ENCODE measurements at places on chromosomes 2 and 18. TPM values are rescaled to one million over a fixed set of nuclear protein-coding genes. Genes with fewer than 3 reads are reported as not detected.

GRCh38 chr2:51579412-51579811, 547.5 kb upstream of the NRXN1 start:
- DNase-seq: no peak

DNA sequence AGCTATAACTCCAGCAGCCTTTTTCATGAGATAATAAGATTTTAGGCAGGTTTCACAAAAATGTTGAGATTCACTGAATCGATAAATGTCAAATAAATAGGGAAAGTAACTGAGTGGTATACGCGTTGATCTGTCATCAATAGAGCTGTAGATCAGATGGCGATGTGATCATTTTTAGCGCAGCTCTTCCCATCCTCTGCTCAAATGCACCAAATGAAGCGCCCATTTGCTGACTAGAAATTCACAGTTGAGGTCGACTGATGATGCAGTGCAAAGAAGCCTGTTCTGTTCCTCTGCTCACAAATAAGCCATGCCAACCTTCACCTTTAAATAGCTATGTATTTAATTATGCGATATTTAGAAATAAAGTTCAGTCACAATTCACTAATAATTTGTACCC, 693.5 kb downstream of the ARHGAP15 start:
- DNase-seq: no peak

- DNase-seq: no peak
These were observed 256.7 kb downstream of the ANAPC1 start for GRCh38 chr2:111627256-111627655.

DNA sequence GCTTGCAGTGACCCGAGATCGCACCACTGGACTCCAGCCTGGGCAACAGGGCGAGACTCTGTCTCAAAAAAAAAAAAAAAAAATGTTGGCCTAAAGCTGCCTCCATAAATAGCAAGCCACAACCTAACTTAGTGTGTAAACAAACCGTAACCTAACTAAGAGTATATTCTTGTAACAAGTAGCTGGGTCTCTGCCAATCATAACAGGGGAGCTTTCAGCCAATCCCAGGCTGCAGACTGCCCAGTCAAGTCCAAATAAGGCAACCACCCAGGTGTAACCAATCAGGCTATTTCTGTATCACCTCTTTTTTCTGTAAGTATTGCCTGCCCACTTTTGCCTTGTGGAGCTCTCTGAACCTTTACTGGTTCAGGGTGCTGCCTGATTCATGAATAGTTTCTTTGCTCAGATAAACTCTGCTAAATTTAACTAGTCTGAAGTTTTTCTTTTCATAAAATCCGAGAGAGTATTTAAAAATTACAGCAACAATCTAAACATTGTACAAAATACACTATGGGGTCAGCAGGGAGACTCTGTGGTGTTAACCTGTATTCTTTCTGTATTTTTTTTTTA, 4.5 kb downstream of the PSTPIP2 start:
- peak; percentile 34 for DNase-seq

Gene RTP5
- not detected for total RNA-seq

Gene SS18
- 43.2 TPM for total RNA-seq

Measured in lung microvascular endothelial cell (primary cell).